Stimulated activated CD4-positive, alpha-beta T cell treated with anti-CD3 and anti-CD28 coated beads, TNF-alpha, amount 100 ng/mL, for 1 hour (primary cell): ENCODE measurements at places on chromosomes 3 and 15.

DNA sequence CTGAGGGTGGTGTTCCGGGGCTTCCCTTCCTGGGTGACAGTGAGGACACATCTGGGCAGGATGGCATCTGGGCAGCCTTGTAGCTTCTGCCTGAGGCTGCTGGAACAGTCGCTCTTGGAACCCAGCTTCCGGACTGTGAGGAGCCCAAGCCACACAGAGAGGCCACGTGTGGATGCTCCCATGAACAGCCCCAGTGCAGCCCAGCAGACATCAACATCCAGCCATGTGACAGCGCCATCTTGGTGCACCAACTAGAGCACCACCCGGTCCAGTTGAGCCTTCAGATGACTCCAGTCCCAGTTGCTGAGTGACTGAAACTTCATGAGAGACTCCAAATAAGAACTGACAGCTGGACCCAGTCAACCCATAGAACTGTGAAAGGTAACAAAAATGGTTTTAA is 15.5 kb upstream of the CTSH start:
- DNase-seq, result no peak

GRCh38 chr15:85035980-85036379 is 54.3 kb downstream of the PDE8A start:
- DNase-seq, result no peak

DNA sequence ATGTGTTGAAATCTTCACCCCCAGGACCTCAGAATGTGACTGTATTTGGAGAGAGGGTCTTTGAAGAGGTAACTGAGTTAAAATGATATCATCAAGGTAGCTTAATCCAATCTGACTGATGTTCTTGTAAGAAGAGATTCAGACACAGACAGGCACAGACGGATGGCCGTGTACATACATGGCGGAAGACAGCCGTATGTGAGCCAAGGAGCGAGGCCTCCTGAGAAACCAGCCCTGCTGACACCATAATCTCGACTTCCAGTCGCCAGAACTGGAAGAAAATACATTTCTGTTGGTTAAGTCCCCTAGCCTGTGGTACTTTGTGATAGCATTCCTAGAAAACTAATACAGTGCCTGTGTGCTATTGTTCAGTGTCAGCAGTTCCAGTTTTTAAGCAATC is 73.6 kb downstream of the APBA2 start:
- DNase-seq, result no peak

DNA sequence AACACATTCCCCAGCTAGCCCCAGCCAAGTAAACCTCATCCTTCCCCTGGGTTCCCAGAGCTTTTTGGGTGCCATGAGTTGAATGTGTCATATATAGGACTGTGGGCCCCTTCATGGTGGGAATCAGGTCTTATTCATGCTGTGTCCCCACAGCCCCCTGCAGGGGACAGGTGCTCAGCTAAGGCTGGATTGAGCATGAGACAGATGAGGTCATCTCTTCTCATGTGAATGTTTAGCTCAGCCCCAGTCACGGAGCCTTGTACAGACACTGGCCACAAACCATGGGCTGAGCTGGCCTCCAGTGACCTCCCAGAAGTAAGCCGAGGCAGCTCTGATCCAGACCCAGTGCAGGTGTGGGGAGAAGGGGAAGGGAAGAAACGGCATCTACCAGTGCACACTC is 70.7 kb downstream of the C3orf70 start:
- DNase-seq, result no peak

- no peak for DNase-seq
Observed at GRCh38 chr3:25354071-25354470, 74.0 kb upstream of the RARB start.

DNA sequence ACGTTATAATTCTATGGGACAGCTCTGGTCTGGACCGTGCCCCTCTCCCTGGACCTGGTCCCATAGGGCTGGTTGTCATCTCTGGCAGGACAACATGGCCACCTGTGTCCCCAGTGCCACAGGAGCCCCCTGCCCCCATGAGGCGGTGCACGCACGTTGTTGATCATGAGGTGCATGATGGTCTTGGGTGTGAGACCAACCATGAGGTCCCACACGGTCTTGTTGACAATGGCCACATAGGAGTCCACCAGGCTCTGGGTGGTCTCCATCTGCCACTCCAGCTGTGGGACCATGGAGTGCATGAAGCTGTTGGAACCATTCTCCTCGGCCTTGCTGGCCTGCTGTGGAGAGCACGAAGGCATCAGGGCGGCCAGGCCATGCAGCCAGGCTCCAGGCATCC is 19.7 kb downstream of the GOLGA6D start:
- DNase-seq, result no peak

GRCh38 chr3:32708672-32709283 is 23.8 kb downstream of the CNOT10 start:
- DNase-seq, result no peak

DNA sequence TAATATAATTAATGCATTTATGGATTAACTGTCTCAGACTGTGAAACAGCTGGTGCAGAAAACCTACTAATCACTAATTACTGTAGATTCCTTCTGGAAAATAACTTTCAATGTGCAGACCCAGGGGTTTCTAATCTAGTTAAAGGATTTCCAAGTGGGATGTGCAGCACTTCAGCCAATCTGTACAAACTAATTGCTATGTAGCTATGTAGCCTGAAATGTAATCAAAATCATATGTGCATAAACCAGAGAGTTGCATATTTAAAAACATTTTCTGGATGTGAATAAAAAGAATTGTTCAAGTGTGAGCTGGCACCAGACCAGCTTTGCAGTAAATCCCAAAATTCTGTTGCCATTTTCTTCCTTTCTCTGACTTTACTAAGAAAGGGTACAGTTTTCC is 127.5 kb upstream of the CD96 start:
- no peak for DNase-seq

GRCh38 chr3:134380249-134380648 is 6.0 kb upstream of the AMOTL2 start:
- no peak for DNase-seq

DNA sequence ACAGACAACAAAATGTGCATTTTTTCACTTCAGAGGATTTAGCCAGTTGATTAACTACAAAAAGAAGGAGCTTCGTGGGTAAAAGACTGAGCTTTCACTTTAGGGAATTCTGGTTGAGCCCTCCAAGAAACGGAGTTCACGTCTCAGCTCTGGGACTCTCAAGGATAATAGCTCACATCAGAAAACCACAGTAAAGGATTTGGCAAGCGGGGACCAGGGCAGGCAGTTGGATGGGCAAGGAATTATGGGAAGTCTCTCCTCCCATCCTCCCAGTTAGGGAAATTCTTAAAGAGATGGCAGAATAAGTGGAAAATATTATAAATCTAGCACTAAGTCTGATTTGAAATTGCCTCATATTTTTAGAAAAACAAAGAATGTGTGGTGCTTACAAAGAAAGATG is 188.3 kb upstream of the EOMES start:
- no peak for DNase-seq

- no peak for DNase-seq
Observed at GRCh38 chr3:160771811-160772459, 15.9 kb downstream of the PPM1L start.

GRCh38 chr3:86830566-86830965 is 160.4 kb downstream of the VGLL3 start:
- DNase-seq, result no peak

- DNase-seq, result no peak
Observed at GRCh38 chr3:180881065-180881801, 31.2 kb upstream of the FXR1 start.
